ENCODE measurements at places on chromosomes 13 and 19.
A peak's percentile ranks its signal among the peaks of the same experiment; 100 is the strongest.

- DNase-seq: no peak
Measured at GRCh38 chr13:106415442-106415841, 120.0 kb downstream of the EFNB2 start.

DNA sequence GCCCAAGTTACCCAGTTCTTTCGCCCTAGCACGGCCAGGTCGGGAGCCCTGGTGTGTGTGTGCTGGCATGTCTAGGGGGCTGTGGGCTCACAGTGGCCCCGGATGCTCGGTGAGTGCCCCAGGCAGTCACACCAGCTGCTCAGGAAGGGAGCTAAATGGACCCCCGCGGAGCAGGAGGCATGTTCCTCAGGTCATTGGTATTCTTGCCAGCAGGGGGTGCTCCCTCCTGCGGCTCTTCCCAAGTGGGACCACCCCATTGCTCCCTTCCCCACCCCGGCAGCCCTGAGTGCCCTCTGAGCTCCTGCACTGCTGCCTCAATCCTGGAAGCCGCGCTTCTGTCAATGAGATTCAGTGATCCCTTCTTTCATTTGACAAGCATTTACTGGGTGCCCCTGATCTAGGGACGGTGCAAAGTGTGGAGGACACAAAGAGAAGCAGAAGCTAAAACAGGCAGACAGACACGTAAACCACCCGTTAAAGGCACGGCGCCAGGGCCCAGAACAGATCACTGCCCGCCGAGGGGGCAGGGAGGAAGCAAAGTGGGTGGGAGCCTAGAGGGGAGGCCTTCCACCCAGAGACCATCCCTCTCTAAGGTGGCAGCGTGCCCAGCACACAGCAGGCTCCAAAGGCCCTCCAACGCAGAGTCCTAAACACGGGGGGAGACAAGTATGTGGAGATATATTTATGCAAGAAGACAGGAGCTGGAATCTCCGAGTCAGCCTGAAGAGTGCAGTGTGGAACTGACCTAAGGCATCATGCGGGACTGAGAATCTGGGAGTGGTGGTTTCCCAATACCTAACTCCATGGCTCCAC is 5.2 kb upstream of the ADPRHL1 start:
- peak; percentile 46 for DNase-seq

DNA sequence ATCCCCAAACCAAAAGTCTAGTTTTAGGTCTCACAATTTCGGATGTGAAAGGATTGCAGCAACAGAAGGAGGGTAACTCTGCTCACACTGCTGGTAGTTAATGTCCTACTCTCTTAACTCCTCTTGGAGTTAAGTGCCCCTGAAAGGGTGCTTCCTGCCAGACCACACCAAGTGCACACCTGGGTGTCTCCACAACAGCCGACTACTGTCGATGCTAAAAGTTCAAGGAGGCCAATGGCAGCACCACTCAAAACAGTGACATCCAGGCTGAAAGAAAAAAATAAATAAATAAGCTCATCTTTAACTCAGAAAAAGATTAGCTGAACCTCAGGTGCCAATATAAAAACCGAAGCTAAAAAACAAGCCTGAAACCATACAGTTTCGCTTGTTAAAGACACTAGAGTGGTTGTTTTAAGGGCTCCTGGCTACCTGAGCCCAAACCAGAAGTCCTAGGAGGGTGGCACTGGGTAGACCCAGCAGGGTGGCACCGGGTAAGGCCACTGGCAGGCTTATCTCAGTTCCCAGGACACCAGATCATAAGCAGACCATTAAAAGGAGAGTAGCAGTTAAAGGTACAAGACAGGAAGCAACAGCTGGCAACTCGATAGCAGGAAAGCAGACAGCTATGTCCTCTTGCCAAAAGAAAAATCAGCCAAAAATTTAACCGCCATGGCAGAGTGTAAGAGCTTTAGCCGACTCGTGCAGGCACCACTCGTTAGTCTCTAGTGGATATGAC is 39.3 kb downstream of the BRD4 start:
- no peak for DNase-seq

DNA sequence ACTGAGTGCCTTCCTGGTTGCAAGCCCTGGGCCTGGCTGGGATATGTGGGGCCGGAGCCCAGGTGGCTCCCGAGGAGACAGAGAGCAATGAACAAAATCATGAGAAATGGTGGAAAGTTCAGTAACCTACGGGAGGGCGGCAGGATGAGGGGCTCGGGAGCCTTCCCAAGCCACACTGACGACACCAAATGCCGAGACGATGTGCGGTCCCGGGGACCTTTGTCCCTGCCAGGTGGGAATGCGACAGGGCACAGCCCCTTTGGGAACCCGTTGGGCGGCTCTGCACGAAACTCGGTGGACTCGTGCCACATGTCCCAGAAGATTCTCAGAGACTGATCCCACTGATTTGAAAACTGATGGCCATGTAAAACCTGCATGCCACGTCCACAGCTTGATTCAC is 11.7 kb upstream of the ZNF14 start:
- DNase-seq: no peak

DNA sequence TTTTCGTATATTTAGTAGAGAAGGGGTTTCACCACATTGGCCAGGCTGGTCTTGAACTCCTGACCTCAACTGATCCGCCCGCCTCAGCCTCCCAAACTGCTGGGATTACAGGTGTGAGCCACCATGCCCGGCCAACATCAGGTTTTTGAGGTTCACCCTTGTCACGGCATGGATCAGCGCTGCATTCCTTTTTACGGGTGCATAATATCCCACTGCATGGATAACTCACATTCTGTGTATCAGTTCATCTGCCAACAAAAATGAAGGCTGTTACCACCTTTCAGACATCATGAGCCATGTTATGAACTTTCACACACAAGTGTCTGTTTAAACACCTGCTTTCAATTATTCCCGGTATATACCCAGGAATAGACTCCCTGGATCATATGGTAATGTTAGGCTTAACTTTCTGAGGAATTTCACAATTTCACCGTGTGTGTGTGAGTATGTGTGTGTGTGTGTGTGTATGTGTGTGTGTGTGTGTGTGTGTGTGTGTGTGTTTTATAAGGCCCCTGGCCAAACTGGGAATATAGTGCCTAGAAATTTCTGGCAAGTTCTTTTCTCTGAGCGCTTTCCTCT is 52.2 kb downstream of the AP1M1 start:
- no peak for DNase-seq

GRCh38 chr19:39864118-39864517 is 17.9 kb upstream of the FBL start:
- no peak for DNase-seq

GRCh38 chr13:108361769-108362168 is 92.3 kb downstream of the TNFSF13B start:
- DNase-seq: no peak

DNA sequence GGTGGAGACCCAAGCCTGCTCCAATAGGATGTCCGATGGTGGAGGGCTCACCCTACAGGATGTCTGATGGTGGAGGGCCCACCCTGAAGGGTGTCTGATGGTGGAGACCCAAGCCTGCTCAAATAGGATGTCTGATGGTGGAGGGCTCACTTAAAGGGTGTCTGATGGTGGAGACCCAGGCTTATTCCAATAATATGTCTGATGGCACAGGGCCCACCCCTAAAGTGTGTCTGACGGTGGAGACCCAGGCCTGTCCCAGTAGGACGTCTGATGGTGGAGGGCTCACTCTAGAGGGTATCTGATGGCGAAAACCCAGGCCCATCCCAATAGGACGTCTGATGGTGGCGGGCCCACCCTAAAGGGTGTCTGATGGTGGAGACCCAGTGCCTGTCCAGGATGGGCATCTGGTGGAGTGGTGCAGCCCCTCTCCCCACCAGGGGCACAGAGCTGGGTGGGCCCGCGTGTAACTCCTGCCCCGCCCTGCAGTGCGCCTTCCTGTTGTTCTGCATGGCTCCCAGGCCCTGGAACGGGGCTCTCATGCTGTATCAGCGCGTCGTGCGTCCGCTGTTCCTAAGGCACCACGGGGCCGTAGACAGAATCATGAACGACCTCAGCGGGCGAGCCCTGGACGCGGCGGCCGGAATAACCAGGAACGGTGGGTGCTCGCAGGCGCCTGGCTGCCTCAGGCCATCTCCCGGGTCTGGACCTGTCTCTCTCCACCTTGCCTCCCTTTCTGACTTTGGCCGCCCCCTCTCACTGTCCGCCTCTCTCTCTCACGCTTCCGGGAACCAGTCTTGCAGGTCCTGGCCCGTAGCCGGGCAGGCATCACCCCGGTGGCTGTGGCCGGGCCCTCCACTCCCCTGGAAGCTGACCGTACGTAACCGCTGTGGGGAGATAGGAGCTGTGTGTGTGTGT is 5.1 kb downstream of the REEP6 start:
- DNase-seq: no peak

DNA sequence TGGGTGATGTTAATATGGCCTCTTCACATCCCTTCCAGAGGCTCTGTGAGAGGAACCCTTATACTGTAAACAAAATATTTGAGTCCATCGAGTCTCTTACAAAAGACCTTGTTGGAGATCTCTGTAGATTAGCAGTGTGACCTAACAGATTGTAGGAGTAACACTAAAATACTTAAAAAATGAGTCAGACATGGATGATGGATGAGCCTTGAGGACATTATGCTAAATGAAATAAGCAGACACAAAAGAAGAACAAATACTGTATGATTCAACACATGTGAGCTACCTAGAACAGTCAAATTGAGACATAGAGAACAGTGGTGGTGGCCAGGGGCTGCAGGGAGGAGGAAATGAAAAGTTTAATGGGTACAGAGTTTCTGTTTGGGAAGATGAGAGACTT is 152.2 kb upstream of the UBL3 start:
- DNase-seq: peak; percentile 21

DNA sequence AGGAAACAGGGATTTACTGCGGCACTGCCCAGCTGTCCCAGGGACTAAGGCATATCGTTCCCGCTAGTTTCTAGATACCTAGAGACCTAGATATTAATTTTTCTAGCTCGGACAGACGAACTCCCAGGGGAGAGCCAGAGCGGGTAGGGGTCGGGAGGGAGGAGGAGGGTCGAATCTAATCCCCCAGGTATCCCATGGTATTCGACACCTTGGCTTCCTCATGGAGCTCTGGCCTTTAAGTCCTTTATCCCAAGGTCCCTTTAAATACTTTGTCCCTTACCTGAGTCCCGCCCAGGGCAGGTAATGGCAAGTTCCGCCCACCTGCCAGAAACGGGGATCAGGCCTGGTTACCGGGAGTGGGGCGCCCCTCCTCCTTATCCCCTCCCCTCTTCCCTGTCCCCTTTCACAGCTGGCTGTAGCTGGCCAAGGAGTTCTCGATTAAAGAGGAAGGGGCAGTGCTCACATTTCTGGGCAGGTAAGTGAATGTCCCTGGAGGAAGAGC is at the start of gene PRRG2:
PRRG2 (plus strand) TSS at position 310 of the 502 bp plus-strand sequence. CDS start 1,904 bp downstream, outside the sequence.
- DNase-seq: no peak

GRCh38 chr19:47512948-47513319 is 1.9 kb downstream of the NAPA start:
- DNase-seq: no peak

- DNase-seq: no peak
Measured at GRCh38 chr13:113838711-113839201, 25.1 kb downstream of the GAS6 start.

GRCh38 chr19:42283188-42284065 is 14.4 kb downstream of the CIC start:
- DNase-seq: peak; percentile 91

GRCh38 chr13:111650626-111651025 is 330.2 kb downstream of the TEX29 start:
- DNase-seq: no peak

DNA sequence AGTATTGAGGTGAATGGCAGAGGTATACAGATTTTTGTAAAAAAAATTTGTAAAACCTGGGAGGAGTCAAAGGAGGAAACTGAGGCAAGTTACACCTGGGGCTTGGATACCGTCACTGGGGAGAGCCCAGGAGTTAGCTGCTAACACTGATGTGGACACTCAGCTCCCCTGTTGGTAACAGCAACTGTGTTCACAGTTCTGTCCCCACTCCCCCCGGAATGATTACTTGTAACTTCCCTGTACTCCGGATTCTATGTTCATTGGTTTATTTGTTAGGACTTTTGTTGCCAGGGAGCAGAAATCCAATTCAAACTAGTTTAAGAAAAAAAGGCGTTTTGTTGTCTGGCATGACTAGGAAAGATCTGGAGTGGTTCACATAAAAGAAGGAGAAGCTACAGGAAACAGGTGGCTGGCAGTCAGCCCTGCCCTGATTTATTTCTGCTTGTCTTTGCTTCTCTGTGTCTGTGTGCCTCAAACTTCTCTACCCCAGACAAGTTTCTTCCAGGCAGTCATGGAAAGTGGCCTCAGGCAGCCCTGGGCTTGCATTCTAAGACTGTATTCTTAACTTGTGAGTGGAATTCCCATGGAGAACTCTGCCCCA is 2.3 kb upstream of the GPR12 start:
- no peak for DNase-seq

GRCh38 chr19:6587998-6588507 is 2.9 kb downstream of the CD70 start:
- no peak for DNase-seq

GRCh38 chr19:29817316-29817715 is 5.5 kb downstream of the CCNE1 start:
- no peak for DNase-seq

GRCh38 chr13:90055121-90055520 is 1292.4 kb upstream of the MIR17HG start:
- no peak for DNase-seq

- no peak for DNase-seq
Measured at GRCh38 chr19:10508036-10508435, 4.9 kb upstream of the KEAP1 start.

GRCh38 chr13:78100486-78100885 is 181.9 kb upstream of the EDNRB start:
- DNase-seq: no peak

GRCh38 chr13:50780201-50781015 is 63.1 kb downstream of the DLEU7 start:
- DNase-seq: no peak

DNA sequence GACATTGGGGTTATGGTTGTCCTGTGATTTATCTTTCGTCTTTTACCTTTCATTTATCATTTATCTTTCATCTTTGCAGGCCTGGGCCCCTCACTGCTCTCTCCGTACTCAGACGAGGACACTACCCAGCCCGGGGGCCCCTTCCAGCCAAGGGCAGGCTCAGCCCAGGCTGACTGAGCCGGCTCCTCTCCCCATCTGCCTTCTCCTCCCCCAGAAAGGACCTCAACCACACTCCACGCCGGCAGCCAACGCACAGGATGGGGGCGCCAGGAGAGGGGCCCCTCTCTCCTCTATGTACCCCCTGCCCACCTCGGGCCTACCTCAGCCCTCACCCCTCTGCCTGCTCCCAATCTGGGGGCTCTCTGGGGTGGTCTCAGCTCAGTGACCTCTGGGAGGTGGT is 7.4 kb upstream of the PPP5C start:
- no peak for DNase-seq
